GM20000 (cell line): ENCODE measurements at places on chromosomes 1 and 21.

DNA sequence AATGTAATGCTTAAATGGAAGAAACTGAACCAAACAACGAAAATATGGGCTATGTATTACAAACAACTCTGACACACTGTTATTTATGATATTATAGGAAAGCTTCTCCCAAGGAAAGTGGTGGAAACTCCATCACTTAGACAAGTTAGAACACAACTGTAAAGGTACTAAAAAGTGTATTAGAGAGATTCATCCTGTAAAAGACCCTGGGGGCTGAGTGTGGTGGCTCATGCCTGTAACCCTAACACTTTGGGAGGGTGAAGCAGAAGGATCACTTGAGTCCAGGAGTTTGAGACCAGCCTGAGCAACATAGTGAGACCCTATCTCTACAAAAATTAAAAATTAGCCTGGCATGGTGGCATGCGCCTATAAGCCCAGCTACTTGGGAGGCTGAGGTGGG, 7.4 kb upstream of the UBE4B start:
- no peak for DNase-seq

GRCh38 chr1:50720457-50721053, 239.5 kb downstream of the FAF1 start:
- no peak for DNase-seq

GRCh38 chr1:7616076-7616832, 154.8 kb upstream of the VAMP3 start:
- peak; percentile 53 for DNase-seq

- DNase-seq, result peak; percentile 65
These were observed 29.9 kb upstream of the RPTN start for GRCh38 chr1:152188673-152189591.

DNA sequence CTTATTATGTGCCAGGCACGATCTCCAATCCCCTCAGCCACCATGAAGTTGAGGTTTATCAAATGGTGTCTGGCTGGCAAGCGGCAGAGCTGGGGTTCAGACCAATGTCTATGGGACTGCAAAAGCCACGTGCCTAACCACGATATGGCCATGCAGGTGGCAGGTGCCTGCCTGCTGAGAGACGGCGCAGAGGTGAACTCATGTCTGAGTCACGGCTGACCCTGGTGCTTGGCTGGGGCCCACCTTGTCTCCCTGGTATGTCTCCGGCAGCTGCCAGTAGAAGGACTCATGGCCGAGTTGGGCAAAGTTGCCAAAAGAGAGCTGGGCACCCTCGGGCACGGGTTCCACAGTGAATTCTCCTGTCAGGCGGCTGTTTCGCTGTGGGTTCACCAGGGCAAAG, 59.9 kb downstream of the LDLRAD2 start:
- no peak for DNase-seq

- no peak for DNase-seq
These were observed 40.5 kb upstream of the NEK2 start for GRCh38 chr1:211715971-211716370.

- DNase-seq, result peak; percentile 62
These were observed 58.8 kb upstream of the SPATA6 start for GRCh38 chr1:48530727-48531351.

DNA sequence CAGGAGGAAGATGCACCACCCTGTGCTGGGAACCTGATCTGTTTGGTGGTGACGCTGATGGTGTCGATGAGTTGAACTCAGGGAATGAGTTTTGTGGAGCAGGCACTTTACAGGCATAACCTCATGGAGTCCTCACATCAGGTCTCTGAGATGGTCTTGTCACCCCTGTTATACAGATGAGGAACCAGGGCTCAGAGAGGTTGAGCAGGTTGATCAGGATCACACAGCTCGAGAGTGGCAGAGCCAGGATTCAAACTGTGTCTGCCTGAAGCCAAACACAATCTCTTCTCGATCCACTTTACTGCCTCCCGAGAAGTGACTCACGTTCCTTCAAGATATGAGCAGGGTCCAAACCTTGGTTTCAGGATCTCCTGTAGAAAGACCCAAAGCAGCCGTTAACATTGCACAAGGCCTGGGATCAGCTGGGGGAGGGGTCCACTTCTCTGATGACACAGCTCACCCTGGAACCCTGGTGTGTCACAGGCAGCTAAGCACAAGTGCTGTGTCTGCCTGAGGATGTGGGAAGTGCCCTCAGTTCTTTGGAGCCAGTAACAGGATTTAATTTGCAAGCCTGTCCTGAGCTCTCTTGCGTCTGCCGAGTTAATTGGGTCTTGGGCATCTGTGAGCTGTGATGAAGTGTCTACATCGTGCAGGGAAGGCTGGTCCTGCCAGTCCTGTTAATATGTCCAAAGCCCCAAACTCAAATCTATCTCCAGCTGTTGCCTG, 65.4 kb upstream of the STUM start:
- DNase-seq, result no peak
